Glomerular endothelial cell (primary cell): ENCODE measurements at places on chromosomes 3 and 15. TPM values are rescaled to one million over a fixed set of nuclear protein-coding genes. Genes with fewer than 3 reads are reported as not detected.

- DNase-seq, result no peak
Observed at GRCh38 chr3:134449277-134449676, 36.5 kb downstream of the ANAPC13 start.

GOLIM4 gene
- 51.1 and 66.9 TPM in 2 replicates for total RNA-seq

- DNase-seq, result no peak
Observed at GRCh38 chr3:107599772-107600145, 77.0 kb downstream of the BBX start.

DNA sequence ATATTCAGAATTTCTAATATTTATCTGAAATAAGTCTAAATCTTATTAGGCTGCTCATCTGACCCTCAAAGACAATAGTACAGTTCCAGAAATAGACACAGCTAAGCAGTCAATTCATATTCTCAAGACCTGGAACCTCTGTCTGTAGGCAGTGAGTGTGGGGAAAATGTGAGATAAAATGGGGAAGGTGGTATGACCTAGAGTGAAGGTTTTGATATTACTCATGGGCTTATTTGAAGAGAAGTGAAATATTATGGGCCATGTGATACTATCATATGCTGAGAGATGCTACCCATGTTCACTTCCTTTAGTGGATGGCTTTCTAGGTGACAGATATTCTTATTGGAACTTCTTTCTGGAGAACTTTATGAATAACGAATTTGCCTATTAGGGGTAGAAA lies 33.5 kb downstream of the TGFBR2 start:
- DNase-seq, result no peak

DNA sequence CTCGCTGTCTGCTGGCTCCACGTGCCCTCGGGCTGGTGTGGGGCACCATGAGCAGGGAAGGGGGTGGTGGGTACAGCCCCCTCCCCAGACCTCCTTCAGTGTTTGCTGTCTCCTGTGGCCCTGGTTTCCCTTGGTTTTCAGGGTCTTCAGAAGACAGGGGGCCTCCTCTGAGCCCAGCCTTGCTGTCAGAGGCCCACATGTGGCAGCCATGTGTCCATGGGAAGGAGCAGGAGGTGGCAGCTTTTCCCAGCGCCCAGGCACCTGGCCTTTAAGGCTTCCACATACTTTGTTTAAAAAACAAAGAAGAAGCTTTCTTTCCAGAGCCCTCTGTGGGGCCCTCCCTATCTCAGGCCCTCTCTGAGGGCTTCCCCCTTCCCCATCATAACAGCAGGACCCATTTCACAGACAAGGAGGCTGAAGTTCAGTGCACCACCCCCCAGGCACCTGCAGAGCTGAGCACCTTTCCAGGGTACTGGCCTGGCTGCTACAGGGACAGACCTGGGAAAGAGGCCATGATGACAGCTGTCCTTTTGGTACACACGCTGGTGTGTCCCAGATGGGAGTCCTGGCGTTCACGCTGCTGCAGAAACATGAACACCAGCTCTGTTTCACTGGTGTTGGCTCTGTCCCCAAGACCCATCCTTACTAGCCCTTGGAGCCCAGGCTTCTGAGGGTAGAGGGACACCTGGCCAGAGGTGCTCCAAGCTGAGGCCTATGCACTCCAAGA lies 73.7 kb downstream of the DNAJB8 start:
- DNase-seq, result no peak

DNA sequence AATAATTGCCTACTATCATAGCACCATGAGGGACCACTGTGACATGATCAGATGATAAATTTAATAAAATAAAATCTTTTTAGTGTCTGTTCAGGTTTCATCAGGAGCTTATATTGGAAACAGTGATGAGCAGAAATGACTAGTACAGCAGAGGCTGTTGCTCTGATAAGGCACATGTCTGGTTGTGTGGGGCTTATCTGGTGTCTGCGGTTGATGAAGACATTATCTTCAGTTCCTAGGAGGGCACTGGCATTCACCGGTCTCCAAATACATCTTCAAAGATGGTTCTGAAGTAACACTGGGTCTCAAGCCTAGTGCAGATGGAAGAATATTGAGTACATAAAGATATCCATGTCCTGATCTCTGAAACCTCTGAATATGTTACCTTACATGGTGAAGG lies 125.3 kb downstream of the SUCNR1 start:
- DNase-seq, result no peak

- no peak for DNase-seq
Observed at GRCh38 chr15:63243101-63243500, 34.3 kb upstream of the APH1B start.

- no peak for DNase-seq
Observed at GRCh38 chr15:78047761-78048627, 29.5 kb downstream of the TBC1D2B start.

GRCh38 chr3:23671851-23672589 lies 133.7 kb upstream of the UBE2E1 start:
- no peak for DNase-seq

- no peak for DNase-seq
Observed at GRCh38 chr3:54940971-54941370, 13.1 kb upstream of the LRTM1 start.

- no peak for DNase-seq
Observed at GRCh38 chr15:39244776-39245175, 336.1 kb upstream of the THBS1 start.

DNA sequence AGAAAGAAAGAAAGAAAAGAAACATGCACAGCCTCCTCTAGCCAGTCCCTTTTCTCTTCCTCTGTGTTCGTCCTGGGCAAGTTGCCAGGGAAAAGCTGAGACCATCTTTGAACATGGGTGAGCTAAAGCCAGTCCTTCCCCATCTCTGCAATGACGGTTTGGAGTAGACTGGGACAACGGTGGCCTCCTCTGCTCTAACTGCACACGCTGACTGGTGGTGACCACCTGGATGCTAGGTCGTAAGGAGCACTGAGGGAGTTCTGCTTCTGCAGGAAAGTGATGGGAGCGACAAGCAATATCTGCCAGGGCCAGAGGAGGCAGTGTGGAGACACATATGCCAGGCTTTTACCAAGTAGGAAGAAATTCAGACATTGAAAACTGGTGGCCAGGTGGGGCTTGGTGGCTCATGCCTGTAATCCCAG lies 111.7 kb downstream of the NUP210 start:
- peak; percentile 3 for DNase-seq

SLC22A14 gene
- total RNA-seq, result 0.18 TPM in 1 of 2 replicates, not detected in the other

DNA sequence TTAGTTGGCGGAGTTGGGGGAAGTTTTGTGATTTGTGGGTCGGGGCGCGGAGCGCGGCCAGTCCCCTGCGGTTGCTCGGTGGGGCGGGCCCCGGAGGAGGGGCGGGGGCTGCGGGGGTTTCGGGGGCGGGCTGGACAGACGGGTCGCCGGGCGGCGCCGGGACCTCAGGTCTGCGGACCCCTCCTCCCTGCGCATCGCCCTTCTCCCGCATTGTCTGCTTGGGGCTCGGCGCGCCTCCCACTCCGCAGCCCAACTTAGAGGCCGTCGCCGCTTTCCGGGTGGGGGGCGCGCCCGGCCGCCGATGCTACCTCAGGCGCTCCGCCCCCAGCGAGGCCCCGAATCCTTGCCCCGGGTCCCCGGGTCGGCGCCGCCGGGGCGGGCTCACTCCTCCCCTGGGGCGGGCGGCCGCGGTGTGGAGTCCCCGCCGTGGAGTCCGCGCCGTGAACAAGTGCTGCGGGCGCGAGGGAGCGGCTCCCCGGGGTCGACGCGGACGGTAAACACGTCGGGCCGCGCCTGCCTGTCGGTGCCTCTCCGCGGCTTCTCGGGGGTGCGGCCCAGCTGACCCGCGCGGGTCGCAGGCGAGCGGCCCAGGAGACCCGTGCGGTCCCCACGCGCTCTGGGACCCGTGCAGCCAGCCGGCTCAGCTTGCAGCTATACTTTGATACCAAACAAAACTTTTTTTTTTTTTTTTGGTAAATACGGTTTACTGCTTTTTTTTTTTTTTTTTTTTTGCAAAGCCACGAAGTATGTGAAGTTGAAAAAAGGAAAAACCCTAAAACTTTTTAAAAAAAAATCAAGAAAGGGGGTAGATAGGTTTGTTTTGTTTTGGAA lies 624 bp downstream of the AKAP13 start:
- DNase-seq, result no peak

HESX1 gene
- total RNA-seq, result 0.58 and 1.0 TPM in 2 replicates

KLHL40 gene
- not detected in 2 replicates for total RNA-seq

DNA sequence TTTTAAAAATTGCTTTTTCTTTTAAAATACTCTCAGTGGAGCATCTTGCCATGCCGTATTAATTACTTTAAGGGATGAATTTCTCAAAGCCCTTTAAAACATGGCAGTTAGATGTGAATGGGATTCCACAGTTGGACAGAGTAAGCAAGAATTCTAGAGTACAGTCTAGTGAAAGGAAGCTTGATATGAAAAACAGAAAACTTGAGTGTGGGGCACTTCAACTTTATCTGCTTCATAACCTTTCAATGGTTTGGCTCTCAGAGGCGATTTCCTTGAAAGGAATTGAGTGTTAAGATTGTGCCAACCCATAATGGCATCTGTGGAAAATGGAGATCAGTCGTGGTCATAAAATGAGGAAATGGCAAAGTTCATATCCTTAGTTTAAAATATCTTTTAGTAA lies 127.7 kb upstream of the SAMMSON start:
- no peak for DNase-seq

LMOD3 gene
- not detected in 2 replicates for total RNA-seq

- DNase-seq, result no peak
Observed at GRCh38 chr3:56851966-56852884, 50.5 kb upstream of the ARHGEF3 start.

DNA sequence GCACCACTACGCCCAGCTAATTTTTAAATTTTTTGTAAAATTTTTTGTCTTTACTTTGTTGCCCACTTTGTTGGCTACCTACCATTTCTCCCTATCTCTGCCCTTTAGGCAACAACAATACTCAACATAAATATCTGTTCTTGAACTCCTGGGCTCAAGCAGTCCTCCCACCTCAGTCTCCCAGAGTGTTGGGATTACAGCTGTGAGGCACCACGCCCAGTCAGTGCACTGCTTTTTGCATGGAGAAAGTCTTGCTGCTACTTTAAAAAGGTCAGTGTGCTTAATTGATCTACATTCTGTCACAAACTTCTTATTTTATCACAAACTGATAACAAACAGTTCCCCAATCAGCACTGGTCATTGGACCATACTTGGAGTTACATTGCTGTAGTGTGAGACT lies 8.0 kb downstream of the USP8 start:
- no peak for DNase-seq

DNA sequence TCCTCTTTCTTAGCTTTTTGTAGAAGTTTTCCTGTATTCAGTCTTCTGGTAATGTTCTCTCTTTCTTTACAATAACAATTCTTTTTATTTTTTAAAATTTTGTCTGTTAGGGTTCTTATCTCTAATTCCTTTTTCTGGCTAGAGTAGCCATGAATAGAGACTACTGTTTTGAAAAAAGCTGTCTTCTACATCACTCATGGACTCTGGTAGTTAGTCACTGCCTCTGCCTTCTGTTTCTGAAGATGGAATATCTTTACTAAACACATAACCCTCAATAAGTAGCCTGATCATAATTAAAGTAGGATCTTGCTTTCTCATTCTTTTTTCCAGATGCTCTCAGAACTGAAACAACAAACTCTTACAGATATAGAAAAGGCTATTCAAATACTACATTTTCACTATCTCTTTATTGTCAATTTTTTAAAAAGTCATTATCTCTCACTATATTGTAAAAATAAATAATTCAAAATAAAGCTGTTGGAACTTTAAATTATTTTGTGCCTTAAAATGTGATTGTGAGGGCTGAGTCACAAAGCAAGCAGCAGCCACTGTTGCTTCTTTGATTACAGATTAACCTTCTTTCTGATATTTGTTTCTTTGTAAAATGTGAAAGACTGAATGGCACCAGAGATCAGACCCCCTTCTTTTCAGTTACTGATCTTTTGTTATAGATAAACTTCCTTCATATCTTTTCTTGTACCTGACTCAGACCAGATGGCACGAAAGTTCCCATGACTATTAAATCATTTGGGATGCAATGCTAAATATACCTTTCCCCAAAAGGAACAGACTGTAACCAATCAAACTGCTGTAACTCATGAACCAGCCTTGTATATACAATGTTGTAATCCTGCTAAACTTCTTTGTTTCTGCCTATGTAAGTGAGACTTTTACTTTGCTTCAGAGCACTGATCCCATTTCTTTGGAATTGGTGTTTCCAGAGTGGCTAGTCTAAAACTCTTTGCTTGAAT lies 1159.5 kb downstream of the IGSF11 start:
- DNase-seq, result no peak

DNA sequence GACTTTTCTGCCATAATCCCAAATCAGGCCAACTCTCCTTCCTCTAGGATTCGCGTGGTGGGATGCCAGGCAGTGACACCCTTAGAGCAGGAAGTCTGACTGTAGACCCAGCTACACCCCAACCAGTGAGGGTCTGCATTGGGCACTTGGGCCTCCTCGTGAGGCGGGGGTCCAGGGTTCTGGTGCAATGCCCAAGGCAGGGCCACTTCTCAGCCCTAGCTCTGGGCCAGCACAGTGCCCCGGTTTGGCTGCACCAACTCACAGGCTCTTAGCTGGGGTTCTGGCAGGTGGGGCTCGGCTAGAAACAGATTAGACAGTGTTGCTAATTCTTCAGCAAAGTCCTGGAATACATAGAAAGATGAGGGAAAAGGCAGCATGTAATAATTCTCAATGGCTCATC lies 12.7 kb downstream of the CDAN1 start:
- no peak for DNase-seq

DNA sequence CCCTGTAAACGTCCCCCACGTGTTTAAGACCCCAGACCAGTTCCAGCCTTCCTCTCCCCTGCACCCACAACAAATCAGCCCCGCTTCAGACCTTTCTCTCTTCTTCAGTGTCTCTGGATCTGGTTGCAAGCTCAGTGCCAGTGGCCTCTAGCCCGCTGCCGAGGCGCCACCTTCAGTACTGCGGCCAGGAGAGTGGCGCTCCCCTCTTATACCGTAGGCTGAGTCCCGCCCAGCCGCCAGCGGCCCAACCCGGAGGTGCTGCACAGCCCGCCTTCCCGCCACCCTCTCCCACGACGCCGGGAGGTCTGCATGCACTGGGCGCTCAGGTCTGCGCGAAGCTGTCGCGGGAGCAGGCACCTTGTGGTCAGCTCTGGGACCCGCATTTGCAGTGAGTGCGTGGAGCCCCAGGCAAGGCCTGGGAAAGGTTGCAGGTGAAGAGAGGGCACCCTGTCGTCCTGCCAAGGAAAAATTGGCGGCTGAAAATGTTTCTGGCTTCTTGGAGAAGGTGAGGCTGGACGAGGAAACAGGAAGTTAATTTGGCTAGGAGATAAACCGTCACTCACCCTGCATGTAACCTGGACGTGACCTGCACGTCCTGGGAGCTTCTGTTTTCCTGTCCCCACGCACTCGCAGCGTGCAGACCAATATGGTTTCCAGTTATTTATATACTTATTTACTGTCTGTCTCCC lies at the start of gene C2CD4B:
Gene C2CD4B (minus strand): TSS at position 182 of the 689 bp plus-strand sequence. CDS start 301 bp downstream, outside the sequence.
- DNase-seq, result no peak

GRCh38 chr3:171420667-171421066 lies 39.5 kb downstream of the TNIK start:
- no peak for DNase-seq

ACP3 gene
- not detected in 2 replicates for total RNA-seq

- DNase-seq, result no peak
Observed at GRCh38 chr15:91411586-91411985, 311.5 kb downstream of the SV2B start.

- no peak for DNase-seq
Observed at GRCh38 chr3:174477491-174477890, 381.6 kb upstream of the NAALADL2 start.
